Astrocyte (in vitro differentiated cells and primary cell): ENCODE measurements at places on chromosomes 1 and 21. TPM values are rescaled to one million over a fixed set of nuclear protein-coding genes. Genes with fewer than 3 reads are reported as not detected.

MX2 gene
- total RNA-seq: 8.6 and 13.8 TPM in 2 replicates

- DNase-seq: no peak
Measured at GRCh38 chr1:237858992-237859391, 31.7 kb downstream of the ZP4 start.

GRCh38 chr1:82455342-82455741 is 654.6 kb downstream of the ADGRL2 start:
- DNase-seq: no peak

DNA sequence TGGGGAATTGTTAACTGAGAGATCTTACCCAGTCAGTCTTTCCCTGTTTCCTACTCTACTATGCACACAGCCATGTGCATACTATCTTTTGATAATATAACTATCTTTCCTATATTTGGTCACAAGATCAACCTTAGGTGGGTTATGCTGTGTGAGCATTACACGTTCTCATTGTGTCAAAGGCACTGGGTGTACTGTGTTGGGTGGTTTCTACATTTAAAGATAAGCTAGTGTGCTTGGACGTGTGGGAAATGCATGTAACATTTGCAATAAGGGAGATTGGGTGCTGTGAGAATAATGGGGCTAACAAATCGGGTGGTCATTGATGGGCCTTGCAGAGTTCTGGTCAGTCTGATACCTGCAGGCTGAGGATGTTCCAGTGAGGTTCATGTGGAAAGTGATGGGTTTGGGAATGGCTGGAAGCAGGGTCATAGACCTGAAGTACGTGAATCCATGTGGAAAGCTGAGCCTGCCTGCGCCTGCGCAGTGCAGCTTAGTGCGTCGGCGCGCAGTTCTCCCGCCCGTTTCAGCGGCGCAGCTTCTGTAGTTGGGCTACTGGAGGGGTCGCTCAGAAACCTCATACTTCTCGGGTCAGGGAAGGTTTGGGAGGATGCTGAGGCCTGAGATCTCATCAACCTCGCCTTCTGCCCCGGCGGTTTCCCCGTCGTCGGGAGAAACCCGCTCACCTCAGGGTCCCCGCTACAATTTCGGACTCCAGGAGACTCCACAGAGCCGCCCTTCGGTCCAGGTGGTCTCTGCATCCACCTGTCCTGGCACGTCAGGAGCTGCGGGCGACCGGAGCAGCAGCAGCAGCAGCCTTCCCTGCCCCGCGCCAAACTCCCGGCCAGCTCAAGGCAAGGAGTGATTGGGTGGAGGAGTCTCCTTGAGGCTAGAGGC is at the start of gene MSH4:
TSS of gene MSH4 (plus strand) at position 507 of the 897 bp plus-strand sequence. CDS start at position 611, 104 bp downstream.
- no peak for DNase-seq

RBM11 gene
- 2.6 and 3.4 TPM in 2 replicates for total RNA-seq

DNA sequence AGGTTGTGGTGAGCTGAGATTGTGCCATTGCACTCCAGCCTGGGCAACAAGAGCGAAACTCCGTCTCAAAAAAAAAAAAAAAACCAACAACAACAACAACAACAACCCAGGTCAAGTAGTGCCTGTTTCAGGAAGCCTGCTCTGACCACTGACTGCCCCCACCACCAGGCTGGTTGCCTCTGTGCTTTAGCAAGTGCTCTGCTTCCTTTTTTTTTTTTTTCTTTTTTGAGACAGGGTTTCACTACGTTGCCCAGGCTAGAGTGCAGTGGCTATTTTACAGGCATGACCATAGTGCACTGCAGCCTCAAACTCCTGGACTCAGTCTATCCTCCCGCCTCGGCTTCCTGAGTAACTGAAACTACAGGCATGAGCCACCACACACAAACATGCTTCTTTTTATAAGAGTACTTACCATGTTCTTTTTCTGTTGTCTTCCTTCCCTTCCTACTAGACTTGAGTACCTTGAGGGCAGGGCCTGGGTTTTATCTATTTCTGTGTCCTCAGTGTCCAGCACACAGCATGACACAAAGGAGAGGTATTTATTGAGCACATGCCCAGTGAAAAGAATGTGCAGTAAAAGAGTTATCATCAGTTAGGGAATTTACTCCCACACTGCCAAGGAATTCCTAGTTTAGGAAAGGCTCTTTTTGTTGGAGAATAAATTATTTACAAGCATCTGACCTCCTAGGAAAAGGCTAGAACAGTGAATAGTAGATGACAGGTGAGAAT is 9.9 kb upstream of the COA7 start:
- peak; percentile 91 for DNase-seq
